GM12891 (cell line): ENCODE measurements at places on chromosomes 3 and 15.

- no peak for DNase-seq
These were observed 566.0 kb downstream of the ROBO2 start for GRCh38 chr3:77605865-77606264.

DNA sequence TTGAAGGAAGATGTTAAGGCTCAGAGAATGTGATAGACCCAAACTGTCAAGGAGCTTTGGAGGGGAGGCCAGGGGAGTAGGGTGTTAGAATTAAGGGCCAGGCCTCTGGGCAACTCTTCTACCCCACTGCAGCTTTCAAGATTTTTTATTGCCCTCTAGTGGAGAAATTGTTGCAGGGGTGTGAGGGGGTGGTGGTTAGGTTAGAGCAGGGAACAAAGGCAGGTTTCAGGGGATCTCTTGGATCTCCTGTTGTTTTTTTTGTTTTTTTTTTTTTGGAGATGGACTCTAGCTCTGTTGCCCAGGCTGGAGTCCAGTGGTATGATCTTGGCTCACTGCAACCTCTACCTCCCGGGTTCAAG, 1.4 kb upstream of the SEC13 start:
- DNase-seq: no peak

GRCh38 chr3:141804778-141805639, 41.8 kb downstream of the GRK7 start:
- no peak for DNase-seq

DNA sequence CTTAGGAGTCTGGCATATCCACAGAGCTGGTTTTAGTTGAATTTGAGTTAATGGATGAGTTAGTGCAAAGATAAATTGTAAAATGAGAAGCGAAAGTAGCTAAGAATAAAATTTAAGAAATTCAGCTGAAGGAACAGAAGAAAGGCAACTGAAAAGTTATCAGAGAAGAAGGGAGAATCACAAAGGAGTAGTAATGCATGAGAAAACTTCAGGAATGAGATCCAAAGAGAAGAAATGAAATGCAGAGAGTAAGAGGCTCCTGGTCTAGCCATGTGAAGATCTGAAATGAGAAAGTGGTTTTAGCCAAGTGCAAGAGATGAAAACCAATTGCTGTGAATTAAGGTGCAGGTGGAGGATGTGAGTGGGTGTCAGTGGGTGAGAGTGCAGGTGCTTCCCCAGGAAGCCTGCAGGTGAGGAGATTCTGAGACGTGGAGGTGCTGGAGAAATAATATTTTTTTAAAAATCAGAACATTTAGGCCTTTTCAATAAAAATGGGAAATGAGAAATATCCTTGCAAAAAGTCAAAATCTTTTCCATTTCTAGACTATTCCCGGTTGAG, 18.5 kb downstream of the KBTBD8 start:
- DNase-seq: no peak

DNA sequence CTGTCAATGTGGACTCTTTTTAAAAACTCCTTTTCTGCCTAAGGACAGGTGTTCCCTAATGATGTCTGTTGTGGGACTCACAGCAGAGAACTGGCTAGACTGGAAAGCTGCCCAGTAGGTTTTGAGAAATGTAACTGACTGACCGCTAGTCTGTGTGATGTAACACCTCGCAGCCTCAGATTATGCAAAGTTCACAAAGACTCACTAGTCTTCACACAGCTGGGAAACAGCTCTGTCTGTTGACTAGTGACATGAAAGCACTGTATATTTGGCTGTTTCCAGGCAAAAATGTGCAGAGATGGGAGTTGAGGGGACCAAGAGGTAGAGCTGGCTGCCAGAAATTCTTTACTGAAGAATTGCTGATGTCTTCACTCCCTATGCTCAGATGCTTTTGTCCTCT, 10.3 kb downstream of the PDZRN3 start:
- no peak for DNase-seq

- no peak for DNase-seq
These were observed 42.2 kb upstream of the B3GNT5 start for GRCh38 chr3:183210862-183211341.

DNA sequence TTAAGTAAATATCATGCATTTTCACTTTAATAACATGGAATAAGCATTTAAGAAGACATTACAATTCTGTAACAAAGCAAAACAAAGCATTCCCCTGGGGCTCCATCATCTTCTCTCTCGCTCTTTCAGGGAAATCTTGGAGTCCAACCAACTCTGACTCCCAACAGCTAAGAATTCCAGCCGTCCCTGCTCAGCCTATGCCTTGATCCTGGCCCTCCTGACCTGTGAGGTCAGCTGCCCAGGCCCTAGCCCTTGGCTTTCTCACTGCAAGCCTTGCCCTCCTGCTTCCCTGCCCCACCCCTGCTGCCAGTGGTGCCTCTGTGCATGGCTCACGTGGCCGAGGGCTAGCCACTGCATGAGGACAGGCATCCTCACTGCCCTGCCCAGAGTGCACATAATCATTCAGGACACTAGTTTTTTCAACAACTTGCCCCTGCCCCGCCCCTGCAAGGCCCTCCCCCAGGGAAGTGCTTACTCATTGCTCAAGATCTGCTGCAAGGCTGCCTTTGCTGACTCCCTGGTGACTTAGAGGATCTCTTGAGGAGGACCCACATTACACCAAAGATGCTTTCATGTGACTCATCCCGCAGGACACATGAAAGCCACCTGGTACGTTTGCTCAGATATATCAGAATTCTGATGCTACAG, 37.6 kb downstream of the MTMR10 start:
- no peak for DNase-seq

- DNase-seq: no peak
These were observed 69.1 kb downstream of the P3H2 start for GRCh38 chr3:190051641-190052040.

DNA sequence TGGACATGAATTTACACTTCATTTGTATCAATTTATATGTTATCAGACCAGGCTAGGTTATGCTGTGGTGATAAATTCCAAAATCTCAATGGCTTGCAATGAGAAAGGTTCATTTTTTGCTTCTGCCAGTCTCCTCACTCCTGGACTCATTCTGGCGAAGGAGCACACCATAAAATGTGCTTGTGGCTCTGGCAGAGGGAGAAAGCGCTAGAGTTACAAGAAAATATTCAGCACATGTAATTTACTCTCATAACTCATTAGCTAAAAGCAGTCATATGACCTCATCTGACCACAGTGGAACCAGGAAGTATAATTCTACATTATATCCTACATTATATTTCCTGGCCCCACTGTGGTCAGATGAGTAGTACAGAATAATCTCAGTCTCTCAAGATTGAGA, 193.8 kb downstream of the BCHE start:
- no peak for DNase-seq

GRCh38 chr3:151813799-151814198, at the start of gene AADAC:
Gene AADAC, plus strand, starts transcription at chr3:151814116. Its CDS starts 47 bp downstream, at chr3:151814163.
- no peak for DNase-seq

GRCh38 chr15:77544162-77544561, 88.5 kb downstream of the LINGO1 start:
- DNase-seq: no peak

- DNase-seq: no peak
These were observed 56.6 kb upstream of the POMGNT2 start for GRCh38 chr3:43162230-43163084.

- no peak for DNase-seq
These were observed 50.6 kb downstream of the GMNC start for GRCh38 chr3:190811775-190812480.

DNA sequence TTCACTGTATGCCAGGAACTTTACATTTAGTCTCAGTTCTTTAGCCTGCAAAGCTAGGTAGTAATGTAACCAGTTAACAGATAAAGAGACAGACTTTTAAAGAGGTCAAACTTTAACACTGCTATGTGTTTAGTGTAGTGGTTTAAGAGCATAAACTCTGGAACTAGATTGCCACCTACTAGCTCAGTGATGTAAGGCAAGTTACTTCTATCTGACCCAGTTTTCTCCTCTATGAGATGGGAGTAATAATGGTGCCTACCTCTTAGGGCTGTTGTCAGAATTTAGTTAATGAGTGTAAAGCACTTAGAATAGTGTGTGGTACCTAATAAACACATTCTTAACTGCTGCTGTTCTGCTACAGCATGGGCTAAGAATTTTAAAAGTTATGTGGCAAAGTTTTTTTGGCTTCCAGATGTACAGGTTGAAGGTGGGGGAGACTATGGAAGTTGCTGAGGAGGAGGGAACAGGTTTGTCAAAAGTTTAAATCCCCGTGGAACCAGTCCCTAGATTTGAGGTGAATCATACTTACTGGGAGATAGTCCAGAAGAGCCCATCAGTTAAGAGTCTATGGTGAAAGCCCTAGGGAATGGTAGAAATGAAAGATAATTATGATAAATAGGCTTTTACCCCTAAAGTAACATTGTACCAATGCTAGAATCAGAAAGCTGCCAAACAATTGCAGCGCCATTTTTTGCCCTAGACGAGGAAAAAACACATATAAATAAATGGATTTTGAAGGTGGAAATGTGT, 13.9 kb downstream of the TSC22D2 start:
- no peak for DNase-seq

- DNase-seq: no peak
These were observed 16.0 kb downstream of the ANKRD63 start for GRCh38 chr15:40266828-40267304.

DNA sequence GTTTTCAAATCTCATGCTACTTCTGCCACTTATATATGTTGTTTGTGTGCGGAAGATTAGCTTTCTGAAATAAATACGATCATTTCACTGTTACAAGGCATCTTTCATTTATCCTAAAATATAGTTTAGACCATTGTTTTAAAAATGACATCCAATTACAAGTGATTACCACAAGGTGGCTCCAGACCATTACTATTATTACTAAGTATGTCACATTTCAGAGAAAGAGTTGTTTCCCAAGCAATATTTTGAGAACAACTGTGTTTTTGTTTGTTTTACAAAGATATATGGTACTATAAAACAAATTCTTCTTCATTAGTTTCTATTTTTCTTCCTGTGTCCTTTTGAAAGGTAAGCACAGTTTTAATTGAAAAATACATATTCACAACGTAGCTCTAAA, 136.0 kb upstream of the RAP2B start:
- DNase-seq: no peak
